ENCODE measurements at places on chromosomes 13 and 19.

GRCh38 chr13:92300651-92301050, 902.2 kb downstream of the GPC5 start:
- no peak for DNase-seq

- no peak for DNase-seq
Observed at GRCh38 chr19:2554856-2555255, 78.9 kb downstream of the GADD45B start.

GRCh38 chr13:110030394-110030928, 244.1 kb upstream of the IRS2 start:
- no peak for DNase-seq

GRCh38 chr19:18173572-18174288, at the start of gene IFI30:
Gene IFI30, plus strand, starts transcription at chr19:18173813. Its CDS starts 29 bp downstream, at chr19:18173842.
- DNase-seq: peak; percentile 44

DNA sequence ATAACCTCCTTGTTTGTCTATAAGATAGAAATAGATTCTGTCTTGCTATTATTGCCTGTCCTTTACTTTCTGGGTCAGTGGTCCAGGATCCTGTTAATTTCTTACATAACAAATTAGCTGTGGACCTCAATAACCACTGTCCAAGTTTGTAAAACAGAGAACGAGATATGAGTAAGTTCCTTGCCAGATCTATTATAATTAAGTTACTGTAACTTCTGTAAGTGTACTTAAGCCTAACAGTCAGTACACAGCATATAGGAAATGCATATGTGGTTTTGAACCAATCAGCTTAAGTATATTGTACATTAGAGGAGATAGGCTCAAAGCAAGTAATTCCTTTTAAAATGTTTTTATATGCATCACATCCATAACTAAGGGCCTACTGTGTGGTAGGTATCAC, 34.9 kb downstream of the HTR2A start:
- DNase-seq: no peak

- DNase-seq: no peak
Observed at GRCh38 chr13:94308832-94309231, 170.7 kb downstream of the DCT start.

- no peak for DNase-seq
Observed at GRCh38 chr13:79674765-79675515, 194.0 kb downstream of the NDFIP2 start.

GRCh38 chr19:23527797-23528196, 132.5 kb upstream of the ZNF91 start:
- DNase-seq: no peak

DNA sequence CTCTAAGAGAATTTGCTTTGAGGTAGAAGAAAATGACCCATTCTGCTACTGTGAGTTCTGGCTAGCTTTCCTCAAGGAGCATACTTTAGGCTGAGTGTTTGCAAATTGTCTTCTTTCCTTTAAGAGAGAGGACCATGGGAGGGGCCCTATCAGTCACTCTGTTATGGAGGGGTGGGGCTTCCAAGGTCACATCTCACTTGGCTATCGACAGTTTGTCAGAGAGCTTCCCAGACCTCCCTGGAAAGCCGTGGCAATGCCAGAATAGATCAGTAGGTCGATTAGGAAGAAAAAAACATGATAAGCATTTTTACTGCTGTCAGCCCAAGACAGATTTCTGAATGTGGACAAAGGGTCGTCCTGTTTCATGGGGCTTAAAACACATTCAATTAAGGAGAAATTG, 93.3 kb downstream of the OXGR1 start:
- DNase-seq: no peak

DNA sequence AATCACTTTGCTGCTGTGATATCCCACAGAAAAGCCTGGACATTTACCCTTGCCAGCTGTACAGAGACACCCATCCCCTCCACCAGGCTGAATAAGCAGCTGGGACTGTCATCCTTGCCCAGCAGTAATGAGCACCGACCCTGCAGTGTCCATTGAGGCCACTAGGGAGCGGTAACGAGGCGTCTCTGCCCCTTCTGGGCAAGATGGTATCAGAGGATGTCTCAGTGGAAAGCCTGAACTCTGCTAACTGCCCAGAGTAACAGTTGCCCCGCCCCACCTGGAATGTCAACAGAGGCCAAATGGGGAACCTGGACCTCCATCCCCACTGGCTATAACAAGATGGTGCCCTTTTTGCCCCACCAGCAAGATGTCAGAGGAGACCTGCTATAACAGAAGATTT, 22.8 kb upstream of the CEACAM20 start:
- no peak for DNase-seq

DNA sequence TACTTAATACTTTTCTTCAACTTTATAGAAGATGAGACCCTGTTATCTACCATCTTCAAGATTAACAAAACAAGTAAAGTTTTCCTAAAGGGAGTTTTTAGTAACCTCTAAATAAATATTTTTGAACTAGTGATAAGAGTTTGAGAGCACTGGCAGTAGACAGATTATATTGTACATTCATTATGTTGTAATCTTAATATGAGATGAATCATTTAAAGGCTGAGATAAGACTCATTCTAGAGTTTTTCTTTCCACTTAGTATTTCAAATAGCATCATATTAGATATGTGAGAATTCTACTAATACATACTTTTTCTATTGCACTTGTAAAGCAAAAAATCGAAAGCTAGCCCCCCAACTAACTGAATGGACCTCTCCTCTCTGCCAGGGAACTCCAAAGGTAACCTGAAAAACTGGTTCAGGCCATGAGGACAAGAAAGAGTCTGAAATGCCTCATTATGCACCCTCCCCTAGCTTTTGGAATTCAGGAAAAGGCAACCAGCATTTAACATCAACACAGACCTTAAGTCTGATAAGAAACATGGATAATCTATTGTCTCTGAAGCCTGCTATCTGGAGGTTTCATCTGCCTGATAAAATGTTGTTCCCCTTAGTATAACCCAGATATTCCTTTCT, 875.4 kb upstream of the SLC10A2 start:
- DNase-seq: no peak

GRCh38 chr19:39506944-39507714, 7.8 kb upstream of the SELENOV start:
- peak; percentile 32 for DNase-seq

- DNase-seq: no peak
Observed at GRCh38 chr13:110126391-110126961, 180.5 kb downstream of the COL4A1 start.

GRCh38 chr13:45662162-45662561, 40.0 kb upstream of the CBY2 start:
- DNase-seq: no peak

GRCh38 chr13:109784590-109785140, 1.7 kb downstream of the IRS2 start:
- peak; percentile 57 for DNase-seq

GRCh38 chr19:54558339-54558738, 15.3 kb upstream of the LILRA2 start:
- DNase-seq: no peak

- DNase-seq: no peak
Observed at GRCh38 chr19:56139847-56140582, 1.1 kb upstream of the ZNF444 start.

DNA sequence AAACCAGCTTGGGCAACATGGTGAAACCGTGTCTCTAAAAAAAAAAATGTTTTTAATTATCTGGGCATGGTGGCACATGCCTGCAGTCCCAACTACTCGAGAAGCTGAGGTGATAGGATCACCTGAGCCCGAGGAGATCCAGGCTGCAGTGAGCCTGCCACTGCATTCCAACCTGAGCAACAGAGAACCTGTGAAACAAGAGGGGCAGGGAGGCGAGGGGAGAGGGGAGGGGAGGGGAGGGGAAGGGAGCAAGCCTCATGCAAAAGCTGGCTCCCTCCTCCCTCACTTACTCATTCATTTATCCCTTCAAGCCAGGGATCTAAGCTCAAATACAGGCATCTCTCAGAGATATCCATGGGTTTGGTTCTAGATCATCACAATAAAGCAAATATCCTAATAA, 8.9 kb downstream of the ATP7B start:
- no peak for DNase-seq

DNA sequence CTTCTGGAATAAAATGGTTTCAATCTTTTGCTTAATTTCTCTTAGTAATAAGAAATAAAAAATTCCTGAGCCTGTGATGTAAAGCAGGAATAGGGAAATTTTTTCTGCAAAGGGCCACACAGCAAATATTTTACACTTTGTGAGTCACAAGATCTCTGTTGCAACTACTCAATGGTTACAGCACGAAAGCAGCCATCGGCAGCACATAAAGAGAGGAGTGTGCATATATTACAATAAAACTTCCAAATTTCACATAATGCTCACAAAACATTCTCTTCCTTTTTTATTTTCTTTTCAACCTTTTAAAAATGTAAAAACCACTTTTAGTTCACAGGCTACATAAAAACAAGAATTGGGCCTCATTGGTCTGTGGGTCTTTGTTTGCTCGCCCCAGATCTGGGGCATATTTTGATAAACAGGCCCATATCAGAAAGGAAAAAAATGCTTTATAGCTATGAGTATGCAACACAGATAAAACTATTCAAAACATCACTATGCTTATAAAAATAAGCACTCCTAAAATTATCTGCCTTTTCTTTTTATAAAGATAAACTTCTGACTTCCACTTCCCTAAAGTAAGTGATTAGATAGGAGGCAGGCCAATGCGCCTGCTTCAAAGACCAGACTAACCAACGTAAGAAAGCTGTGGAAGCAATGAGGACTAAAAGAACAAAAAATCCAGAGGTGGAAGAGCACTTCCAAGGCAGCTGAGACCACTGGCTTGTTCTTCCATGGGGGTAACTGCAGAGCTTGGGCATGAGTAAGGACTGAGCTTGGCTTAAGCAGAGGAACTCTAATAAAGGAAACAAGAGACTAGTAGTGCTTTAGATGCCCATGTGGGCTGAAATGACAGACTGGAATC, 26.5 kb downstream of the MYCBP2 start:
- DNase-seq: no peak

GRCh38 chr19:18469069-18469846, 31.3 kb upstream of the ISYNA1 start:
- DNase-seq: peak; percentile 41

DNA sequence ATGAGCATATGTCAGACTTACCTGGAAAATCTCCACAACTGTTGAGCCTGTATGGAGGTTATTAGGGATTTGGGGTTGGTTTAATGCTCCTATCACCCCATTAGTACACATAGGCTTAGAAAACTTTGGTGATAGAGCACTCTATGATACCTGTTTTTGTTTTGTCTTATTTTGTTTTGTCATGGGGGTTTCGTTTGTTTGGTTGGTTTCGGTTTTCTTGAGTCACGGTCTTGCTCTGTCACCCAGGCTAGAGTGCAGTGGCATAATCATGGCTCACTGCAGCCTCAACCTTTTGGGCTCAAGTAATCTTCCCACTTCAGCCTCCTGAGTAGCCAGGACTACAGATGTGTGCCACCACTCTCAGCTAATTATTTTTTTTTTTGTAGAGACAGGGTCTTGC, 70.0 kb downstream of the MZT1 start:
- no peak for DNase-seq

DNA sequence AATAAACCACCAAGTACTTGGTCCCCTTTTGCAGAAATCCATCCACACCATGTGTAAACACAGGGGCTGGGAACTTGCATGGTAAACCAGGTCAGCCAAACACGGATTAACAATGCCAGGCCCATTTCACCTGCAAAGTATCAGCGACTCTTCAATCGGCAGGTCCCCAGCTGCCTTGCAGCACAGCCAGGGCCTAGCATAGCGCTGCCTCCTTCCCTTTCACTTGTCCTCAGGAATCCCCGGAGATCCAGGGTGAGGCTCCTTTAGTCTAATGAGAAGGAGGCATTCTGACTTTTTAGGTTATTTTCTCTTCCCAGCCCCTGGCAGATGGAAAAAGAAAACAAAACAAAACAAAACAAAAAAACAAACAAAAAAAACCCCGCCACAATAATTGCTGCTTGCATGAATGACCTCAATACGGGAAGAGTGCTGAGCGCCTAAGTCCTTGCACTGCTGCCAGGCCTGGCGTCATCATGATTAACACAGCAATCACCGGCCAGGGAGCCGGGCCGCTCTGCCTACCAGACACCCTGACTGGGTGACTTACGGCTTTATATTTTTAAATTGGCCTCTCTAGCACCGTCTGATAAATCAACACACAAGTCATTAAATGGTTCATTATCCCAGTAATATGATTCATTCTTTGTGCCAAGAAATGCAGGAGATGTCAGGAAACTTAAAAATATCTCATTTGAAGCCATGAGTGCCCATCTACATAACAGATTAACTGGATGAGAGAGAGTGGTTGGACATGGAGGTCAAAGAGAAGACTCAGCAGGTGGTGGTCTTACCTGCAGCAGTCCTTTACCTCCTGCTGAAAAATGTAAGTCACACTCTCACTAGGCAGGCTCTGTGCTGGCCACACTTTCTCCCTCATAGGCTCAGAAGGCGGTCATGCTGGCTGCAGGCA, 692.7 kb downstream of the UQCRFS1 start:
- no peak for DNase-seq

- DNase-seq: peak; percentile 39
Observed at GRCh38 chr19:47427241-47428176, 8.2 kb upstream of the MEIS3 start.

GRCh38 chr13:70662231-70662940, 554.1 kb upstream of the KLHL1 start:
- DNase-seq: no peak

- no peak for DNase-seq
Observed at GRCh38 chr13:49540552-49540951, 44.8 kb downstream of the PHF11 start.

- DNase-seq: no peak
Observed at GRCh38 chr13:48656608-48657007, 2.9 kb downstream of the CYSLTR2 start.

- no peak for DNase-seq
Observed at GRCh38 chr13:96473526-96474180, 383.7 kb downstream of the HS6ST3 start.

DNA sequence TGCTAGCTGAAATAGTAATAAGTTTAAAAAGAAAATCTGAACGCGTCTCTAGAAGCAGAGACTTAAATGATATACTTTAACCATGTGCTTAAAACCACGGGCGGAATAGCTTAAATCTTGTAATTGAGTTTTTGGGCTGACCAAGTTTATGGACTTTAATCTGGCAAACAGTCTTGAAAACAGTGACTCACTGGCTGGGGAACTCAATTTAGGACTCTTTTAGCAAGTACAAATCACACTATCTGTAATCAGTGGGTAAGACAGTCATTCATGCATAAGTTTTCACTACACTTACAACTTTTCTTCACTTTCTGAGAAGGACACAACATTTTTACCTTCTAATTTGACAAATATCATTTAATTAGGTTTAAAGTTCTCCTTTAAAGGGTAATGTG, 26.8 kb downstream of the ZNF627 start:
- DNase-seq: no peak

DNA sequence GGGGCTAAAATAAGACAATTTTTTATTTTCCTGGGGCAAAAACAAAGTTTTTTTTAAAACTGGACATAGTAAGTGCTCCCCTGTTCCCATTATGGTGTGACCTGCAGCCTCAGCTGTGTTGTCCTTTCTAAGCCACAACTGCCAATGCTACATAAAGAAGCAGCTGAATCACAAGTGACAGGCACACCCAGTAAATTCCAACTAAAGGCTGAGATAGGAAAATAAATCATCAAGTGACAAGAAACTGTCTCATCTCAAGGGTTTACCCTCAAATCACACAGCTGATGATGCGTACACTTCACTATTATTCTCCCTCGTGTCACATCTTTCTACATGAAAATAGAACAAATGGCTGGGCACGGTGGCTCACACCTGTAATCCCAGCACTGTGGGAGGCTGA, 28.7 kb downstream of the STK24 start:
- no peak for DNase-seq

- DNase-seq: no peak
Observed at GRCh38 chr13:60175571-60175970, 11.8 kb upstream of the DIAPH3 start.

- DNase-seq: no peak
Observed at GRCh38 chr13:21539687-21540086, 64.3 kb downstream of the MICU2 start.

Data from stimulated activated CD4-positive, alpha-beta T cell treated with anti-CD3 and anti-CD28 coated beads, TNF-alpha, amount 100 ng/mL, for 4 hours (primary cell).